ENCODE measurements at places on chromosomes 13 and 19. TPM values are rescaled to one million over a fixed set of nuclear protein-coding genes. Genes with fewer than 3 reads are reported as not detected.

PSG3 gene
- not detected for total RNA-seq

TEX26 gene
- total RNA-seq = not detected

HSPB6 gene
- not detected for total RNA-seq

ZNF541 gene
- total RNA-seq = 0.39 TPM

LATS2 gene
- 2.2 TPM for total RNA-seq

FSD1 gene
- 13.8 TPM for total RNA-seq

PSG11 gene
- total RNA-seq = not detected

FBXO46 gene
- total RNA-seq = 38.9 TPM

ZNF625 gene
- 5.0 TPM for total RNA-seq

TBC1D17 gene
- total RNA-seq = 22.9 TPM

CLDND2 gene
- total RNA-seq = 5.1 TPM

TMEM86B gene
- 9.4 TPM for total RNA-seq

ANKLE1 gene
- total RNA-seq = 7.3 TPM

ZNF566 gene
- 6.9 TPM for total RNA-seq

WASF3 gene
- total RNA-seq = 0.30 TPM

CEACAM16 gene
- not detected for total RNA-seq

ZNF208 gene
- total RNA-seq = 0.05 TPM

ZNF468 gene
- 18.7 TPM for total RNA-seq

ZNF880 gene
- 10.7 TPM for total RNA-seq

MEDAG gene
- total RNA-seq = not detected

CD37 gene
- total RNA-seq = 221 TPM

MUC16 gene
- not detected for total RNA-seq

CEACAM4 gene
- total RNA-seq = not detected

PNMA8C gene
- not detected for total RNA-seq

MVB12A gene
- 36.4 TPM for total RNA-seq

IFNL1 gene
- total RNA-seq = 0.25 TPM

GSX1 gene
- not detected for total RNA-seq

TRIP10 gene
- 13.7 TPM for total RNA-seq

NLRP7 gene
- total RNA-seq = not detected

LSR gene
- 0.70 TPM for total RNA-seq

IGFL2 gene
- 0.30 TPM for total RNA-seq

GIPC3 gene
- 0.48 TPM for total RNA-seq

Data from T-helper 2 cell treated with Interferon-gamma antibody and Interleukin-4, amounts not matched to agents 100 ng/mL and 5 ng/mL, for 36 hours (primary cell).